ENCODE measurements at places on chromosomes 6 and 20. TPM values are rescaled to one million over a fixed set of nuclear protein-coding genes. Genes with fewer than 3 reads are reported as not detected.

Gene NT5E
- total RNA-seq, result 10.6 TPM

Gene RIMS4
- 1.5 TPM for total RNA-seq

Gene UNC93A
- total RNA-seq, result not detected

Gene TCP11
- total RNA-seq, result not detected

Gene SGK2
- 0.90 TPM for total RNA-seq

Gene CDH22
- total RNA-seq, result 4.4 TPM

Gene LPA
- not detected for total RNA-seq

Gene GGT7
- total RNA-seq, result 10.3 TPM

- DNase-seq, result no peak
Measured at GRCh38 chr6:100268326-100268725, 196.4 kb downstream of the SIM1 start.

- no peak for DNase-seq
Measured at GRCh38 chr20:18005170-18005989, 36.6 kb downstream of the MGME1 start.

DNA sequence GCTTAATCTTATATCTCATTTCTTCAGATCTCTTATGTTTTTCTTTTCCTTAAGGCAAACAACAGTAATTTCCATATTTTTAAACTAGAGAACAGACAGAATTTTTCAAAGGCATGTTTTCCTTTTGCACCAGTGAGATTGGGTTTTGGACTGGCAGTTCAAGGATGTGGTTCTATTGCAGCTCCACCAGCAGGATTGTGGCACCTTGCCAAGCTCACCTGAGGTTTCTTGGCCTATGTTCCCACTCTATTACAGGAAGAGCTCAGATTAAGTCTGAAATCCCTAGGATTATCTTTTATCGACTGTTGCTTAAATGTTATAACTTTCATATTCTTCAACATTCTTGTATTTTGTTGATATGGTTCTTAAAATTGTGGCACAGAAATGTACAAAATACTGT is 218.9 kb downstream of the PLCB4 start:
- no peak for DNase-seq

GRCh38 chr20:20034486-20034885 is 17.3 kb downstream of the NAA20 start:
- no peak for DNase-seq

- DNase-seq, result no peak
Measured at GRCh38 chr20:6636209-6637159, 131.0 kb upstream of the BMP2 start.

DNA sequence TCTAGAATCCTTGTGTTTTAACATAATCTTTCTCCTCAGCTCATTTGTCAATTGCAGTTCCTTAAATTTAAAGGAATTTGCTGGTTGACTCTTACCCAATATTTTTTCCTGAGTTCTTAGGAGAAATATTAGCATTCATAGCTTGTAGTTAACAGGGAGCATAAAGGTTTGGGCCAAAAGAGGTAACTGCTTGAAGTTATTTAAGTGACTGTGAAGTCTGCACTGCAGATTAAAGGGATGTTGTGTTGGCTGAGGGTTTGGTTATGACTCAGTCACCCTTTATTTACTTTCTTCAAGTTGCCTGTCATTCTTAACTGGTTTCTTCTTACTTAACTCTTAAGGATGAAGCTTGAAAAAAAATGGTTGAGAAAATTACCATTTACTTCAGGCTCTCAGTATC is 220.3 kb upstream of the LAMP5 start:
- DNase-seq, result no peak

DNA sequence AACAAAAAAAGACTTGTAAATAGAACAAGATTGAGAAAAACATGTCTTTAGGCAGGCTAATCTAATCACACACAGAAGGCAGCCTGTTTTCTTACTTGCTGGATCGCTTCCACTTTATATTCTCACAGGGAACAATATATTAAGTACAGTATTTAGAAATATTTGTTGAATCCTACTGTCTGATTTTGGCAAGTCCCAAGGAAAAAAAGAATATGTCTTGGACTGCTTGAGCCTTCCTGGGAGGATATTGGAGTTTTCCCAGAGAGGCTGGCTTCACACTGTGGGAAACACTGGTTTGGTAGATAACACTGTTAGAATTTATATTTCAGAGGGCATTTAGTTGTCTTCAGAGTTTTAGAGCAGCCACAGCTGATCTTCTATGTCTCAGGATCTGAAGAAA is 229.7 kb downstream of the PRL start:
- no peak for DNase-seq

GRCh38 chr20:49006446-49006980 is 39.6 kb upstream of the CSE1L start:
- DNase-seq, result no peak

GRCh38 chr20:51487565-51488268 is 54.8 kb downstream of the NFATC2 start:
- DNase-seq, result no peak

- DNase-seq, result no peak
Measured at GRCh38 chr20:9838035-9838377, 870 bp downstream of the PAK5 start.

DNA sequence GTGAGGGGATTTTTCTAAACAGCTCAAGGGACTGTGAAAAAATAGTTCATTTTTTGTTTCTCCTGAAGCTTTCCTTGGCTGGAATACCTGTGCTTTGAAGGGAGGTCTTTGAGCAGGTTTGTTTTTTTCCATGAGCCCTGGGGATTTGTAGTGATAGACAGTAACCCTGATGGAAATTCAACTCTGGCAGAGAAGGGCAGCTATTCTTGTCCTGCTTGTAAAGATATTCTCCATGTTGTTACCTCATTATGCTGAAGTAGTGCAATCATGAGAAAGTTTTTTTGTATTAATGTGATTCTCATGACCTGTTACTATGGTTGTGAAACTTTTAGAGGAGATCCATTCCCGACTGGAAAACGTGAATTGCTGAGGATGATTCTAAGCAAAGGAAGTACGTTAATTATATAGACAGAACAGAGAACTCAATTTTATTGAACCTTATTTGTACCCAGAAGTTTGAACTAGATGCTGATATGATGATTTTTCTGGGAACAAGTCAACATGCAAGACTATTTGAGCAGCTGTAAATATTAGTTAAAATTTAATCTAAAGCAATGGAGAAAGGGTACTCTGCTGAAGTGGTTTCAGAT is 12.5 kb downstream of the UTRN start:
- DNase-seq, result no peak

DNA sequence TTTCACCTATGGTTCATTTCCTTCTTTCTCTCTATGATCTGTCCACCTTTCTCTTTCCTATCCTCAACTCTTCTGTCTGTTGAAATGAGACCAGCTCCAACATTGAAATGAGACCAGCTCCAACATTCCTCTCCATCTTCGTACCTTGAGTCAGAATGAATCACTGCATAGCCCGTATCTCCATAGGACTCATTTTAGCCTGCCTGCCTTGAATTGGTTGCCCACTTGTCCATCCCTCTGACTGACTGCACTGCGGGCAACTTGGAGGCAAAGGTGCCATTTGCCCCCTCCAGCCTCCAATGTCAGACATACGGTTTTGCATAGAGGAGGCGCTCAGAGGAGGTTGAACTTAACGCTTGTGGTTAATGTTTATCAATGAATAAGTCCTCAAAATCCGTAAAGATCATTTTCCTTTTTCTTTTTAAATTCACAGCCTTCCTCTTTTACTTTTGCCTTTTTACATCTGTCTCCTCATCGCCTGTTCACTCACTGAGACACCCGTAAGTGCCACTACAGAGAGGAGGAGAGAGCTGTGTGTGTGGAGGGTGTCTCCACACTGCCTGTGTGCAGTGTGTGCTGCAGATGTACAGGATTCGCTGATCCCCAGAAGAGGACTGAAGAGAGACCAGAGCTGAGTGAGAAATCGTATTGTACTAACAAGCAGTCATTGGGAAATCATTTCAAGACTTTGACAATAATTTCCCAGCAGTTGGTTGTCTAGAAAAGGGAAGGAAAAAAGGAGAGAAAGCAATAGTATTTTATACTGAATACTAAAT is 579.6 kb upstream of the MAP3K7 start:
- DNase-seq, result no peak

DNA sequence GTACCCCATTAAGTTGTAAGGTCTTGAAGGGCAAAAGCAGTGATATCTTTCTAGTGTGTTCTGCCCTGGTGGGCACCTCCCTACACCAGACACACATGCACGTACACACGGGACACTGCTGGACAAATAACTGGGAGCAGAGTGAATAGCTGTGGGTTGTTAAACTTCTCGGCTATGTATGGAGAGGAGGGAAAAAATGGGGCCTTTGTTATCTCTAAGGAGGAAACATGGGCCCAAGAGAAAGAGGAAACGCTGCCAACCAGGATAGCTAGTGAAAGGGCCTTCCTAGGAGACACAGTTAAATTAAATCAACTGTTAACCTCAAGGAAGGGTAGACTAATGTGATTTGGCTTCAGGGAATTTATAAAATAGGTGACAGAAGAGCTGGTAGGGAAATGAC is 169.7 kb downstream of the MYLK4 start:
- no peak for DNase-seq

DNA sequence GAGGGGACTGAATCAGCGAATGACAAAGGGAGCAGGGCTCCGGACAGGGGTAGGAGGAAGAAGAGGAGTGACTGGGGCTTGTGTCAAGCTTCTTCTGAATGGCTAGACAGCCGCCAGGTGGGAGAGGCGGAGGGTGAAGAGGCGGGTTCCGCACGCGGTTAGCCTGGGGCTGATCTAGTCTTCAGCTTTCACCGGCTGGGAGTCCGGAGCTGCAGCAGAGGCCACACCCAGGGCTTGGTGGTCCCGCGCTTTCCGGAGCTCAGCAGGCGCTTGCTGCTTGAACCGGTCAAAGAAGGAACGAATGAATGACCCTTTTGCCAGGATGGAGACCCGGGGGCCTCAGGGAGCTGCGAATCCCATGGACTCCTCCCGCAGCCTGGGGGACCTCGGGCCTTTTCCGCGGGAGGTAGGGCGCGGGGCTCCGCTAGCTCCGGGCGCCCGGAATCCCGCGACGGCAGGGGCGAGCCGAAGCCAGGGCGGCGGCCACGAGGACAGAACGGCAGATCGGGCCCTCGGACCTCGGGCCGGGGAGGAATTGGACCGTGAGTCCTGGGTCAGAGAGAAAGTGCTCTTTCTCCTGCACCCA is at the start of gene C6orf141:
Gene C6orf141 (plus strand): TSS at position 177 of the 586 bp plus-strand sequence. CDS start 125 bp downstream, at position 302.
- no peak for DNase-seq

- DNase-seq, result no peak
Measured at GRCh38 chr6:167350275-167350696, 25.4 kb downstream of the TTLL2 start.

- no peak for DNase-seq
Measured at GRCh38 chr20:40979247-40979646, 49.4 kb upstream of the TOP1 start.

GRCh38 chr6:10800810-10801209 is 37.5 kb downstream of the MAK start:
- DNase-seq, result no peak

GRCh38 chr20:9441948-9442347 is 72.4 kb upstream of the LAMP5 start:
- DNase-seq, result no peak

GRCh38 chr6:62265906-62266525 is 20.0 kb downstream of the KHDRBS2 start:
- no peak for DNase-seq

- DNase-seq, result no peak
Measured at GRCh38 chr6:110509617-110510241, 33.3 kb upstream of the SLC22A16 start.

GRCh38 chr6:82251942-82252341 is 4.4 kb upstream of the IBTK start:
- no peak for DNase-seq

- no peak for DNase-seq
Measured at GRCh38 chr6:123594776-123595175, 42.0 kb downstream of the TRDN start.

- DNase-seq, result no peak
Measured at GRCh38 chr20:12966468-12967085, 42.2 kb upstream of the SPTLC3 start.

DNA sequence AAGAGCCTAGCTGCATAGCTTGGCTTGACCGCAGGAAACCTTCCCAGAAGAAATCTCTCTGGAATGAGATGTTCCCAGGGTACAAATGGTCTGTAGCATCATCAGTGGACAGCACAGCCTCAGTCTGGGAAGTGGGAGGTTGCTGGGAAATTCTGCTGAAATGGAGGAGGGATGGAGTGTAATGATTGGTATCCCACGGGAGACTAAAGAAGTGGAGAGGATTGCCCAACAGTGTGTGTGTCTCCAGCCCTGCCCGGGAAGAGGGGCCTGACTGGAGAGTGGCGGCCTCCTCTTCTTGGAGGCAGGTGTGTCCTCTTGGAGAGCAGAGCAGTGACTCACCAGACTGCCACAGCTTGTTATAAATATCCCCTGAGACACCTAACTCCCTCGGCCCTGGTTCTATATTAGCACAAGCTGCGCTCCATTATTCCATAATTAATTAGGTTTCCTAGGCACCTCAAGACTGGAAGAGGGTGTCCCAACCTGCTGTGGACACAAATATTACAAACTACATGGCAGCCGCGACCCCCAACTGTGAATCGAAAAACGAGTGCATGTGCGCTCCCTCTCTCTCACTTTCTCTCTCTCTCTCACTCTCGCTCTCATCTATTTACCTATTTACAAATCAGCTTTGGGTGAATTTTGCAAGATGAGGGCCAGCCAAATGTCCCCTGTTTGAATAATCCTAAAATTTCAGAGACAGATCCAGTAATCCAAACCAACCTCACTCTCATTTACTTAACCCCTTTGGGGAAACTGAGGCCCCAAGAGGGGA is 68.8 kb downstream of the FGD2 start:
- peak; percentile 83 for DNase-seq

DNA sequence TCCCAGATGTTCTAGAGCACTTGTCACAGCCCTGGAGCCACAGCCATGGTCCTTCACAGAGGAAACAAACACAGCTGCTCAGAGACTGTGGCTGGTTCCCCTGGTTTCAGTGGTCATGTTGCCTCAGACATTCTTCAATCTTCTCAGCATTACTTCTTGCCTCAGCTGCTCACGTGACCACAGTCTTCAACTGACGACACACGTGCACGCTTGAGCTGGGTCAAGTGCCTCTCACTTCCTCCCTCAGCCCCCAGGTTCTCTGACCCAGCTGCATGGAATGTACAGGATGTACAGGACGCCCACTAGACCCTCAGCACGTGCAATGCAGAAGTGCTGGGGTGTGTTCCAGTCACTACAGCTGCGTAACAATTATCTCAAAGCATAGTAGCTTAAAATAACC is 159.8 kb upstream of the GGTLC1 start:
- DNase-seq, result peak; percentile 34

GRCh38 chr6:83592770-83593394 is 80.5 kb downstream of the PRSS35 start:
- DNase-seq, result no peak

- no peak for DNase-seq
Measured at GRCh38 chr6:34568341-34569201, 12.4 kb upstream of the SPDEF start.

GRCh38 chr6:89260310-89260709 is 43.2 kb upstream of the GABRR1 start:
- DNase-seq, result no peak

GRCh38 chr6:37190159-37190535 is 20.2 kb downstream of the PIM1 start:
- no peak for DNase-seq
